ENCODE measurements at places on chromosomes 6 and 20.

GRCh38 chr6:157726892-157727628 is 96.0 kb upstream of the SNX9 start:
- no peak for DNase-seq

DNA sequence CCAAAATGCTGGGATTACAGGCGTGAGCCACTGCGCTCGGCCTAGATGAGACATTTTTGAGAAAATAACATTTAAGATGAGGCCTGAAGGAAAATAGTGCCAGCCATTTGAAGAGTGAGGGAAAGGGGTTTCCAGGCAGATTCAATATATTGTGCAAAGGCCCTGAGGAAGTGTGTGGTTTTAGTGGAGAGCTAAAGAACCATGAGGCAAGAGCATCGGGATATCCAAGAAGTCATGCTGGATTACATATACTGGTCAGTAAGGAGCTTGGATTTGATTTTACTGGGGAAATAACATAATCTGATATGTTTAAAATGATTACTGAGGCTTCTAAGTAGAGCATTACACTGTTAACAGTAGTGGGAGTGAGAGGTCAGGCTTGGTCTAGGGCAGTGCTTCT is 47.0 kb downstream of the CARMIL1 start:
- DNase-seq: no peak

GRCh38 chr6:24522228-24523176 is 27.7 kb downstream of the ALDH5A1 start:
- no peak for DNase-seq

GRCh38 chr6:70811788-70812187 is 144.1 kb downstream of the SMAP1 start:
- no peak for DNase-seq

DNA sequence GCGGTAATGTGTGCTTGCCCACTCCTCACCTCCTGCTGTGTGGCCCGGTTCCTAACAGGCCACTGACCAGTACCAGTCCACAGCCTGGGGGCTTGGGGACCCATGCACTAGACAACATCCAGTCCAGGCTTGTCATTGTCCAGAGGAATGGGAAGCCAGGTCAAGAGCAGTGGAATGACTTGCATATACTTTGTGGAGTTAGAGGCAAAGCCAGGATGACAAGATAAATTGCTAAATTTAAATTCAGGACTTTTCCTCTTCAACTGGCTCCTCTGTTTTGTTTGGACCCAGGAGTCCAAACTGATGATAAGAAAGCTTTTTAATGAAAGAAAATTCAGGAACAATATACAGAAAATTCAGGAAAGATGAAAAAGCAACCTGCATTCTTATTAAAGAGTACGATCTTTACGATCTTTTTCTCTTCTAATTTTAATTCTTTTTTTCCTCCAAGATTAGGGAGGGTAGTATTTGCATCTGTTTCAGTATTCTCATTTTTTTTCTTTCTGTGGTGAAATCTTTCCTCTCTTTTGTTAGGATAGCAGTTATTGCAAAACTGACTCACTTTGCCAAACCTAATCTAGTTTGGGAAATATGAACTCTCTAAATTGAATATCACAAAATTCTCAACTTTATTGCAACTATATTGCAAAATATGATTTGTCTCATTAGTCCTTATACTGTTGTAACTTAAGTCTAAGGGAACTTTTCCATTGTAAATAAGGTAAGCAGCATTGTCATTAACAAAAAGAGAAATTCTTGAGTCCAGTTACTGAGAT is 48.2 kb downstream of the DCBLD1 start:
- no peak for DNase-seq

- no peak for DNase-seq
These were observed 375.8 kb downstream of the THBS2 start for GRCh38 chr6:168877821-168878282.

Data from activated naive CD4-positive, alpha-beta T cell (primary cell).